NCI-H1048 (cell line): ENCODE measurements at places on chromosomes 1 and 21.

GRCh38 chr1:28195780-28196179 is 19.3 kb upstream of the PTAFR start:
- no peak for DNase-seq

DNA sequence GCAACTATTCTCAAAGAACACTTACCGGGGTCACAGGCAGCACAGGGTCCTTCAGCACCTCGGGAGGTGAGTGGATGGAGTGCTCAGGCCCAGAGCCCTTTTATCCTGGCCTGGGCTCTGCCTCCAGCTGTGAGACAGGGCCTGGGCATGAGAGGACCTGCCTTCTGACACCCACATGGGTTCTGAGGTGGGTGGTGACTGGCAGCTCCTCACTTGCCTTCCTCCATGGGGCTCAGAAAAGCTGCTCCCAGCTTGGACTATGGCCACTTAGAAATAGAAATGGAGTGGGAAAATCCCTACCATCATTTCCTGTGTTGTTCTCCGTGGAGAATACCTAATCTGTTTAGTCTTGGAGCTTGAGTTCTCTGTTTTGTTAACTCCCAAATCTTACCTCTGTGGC is at the start of gene LCE1C:
Gene LCE1C, minus strand, starts transcription at position 76 of the 400 bp plus-strand sequence. CDS start 1,173 bp downstream, outside the sequence.
- no peak for DNase-seq

GRCh38 chr1:98172578-98172977 is 251.7 kb upstream of the DPYD start:
- no peak for DNase-seq

DNA sequence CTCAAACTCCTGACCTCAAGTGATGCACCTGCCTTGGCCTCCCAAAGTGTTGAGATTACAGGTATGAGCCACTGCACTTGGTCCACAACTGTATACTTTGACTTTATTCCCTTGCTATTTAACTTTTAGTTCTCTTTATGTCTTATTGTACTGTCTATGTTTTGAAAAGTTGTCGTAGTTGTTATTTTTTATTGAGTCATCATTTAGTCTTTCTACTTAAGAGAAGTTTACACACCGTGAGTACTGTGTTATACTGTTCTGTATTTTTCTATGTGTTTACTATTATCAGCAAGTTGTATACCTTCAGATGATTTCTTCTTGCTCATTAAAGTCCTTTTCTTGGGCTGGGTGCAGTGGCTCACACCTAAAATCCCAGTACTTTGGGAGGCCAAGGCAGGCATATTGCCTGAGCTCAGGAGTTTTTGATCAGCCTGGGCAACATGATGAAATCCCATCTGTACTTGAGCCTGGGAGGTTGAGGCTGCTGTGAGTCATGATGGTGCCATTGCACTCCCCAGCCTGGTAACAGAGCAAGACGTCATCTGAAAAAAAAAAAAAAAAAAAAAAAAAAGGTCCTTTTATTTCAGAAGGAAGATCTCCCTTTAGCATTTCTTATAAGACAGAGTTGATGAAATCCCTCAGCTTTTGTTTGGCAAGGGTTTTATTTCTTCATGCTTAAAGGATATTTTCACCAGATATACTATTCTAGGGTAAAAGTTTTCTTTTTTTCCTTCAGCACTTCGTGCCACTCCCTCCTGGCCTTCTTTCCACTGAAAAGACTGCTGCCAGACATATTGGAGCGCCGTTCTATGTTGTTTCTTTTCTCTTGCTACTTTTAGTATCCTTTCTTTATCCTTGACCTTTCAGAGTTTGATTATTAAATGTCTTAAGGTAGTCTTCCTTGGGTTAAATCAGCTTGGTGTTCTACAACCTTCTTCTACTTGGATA is 47.6 kb downstream of the TNFSF18 start:
- DNase-seq = no peak

DNA sequence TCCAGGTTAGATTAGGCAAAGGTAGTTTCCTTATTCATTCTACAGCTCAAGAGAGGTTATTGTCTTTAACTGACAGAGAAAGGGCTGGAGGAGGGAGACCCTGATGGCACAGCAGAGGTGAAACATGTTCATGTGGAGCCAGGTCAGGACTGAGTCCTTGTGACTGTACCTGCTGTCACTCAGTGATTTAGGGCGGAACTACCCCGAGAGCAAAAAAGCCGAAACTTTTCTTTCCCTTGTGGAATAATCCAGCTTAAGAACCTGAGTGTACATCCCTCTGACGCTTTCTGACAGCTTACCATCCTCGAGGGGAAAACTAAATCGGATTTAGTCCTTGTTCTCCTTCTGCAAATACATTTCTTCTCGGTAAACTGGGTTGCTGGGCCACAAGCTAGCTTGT is 273.2 kb downstream of the BACH1 start:
- DNase-seq = no peak

- no peak for DNase-seq
Observed at GRCh38 chr1:62276791-62277190, 42.4 kb downstream of the KANK4 start.

DNA sequence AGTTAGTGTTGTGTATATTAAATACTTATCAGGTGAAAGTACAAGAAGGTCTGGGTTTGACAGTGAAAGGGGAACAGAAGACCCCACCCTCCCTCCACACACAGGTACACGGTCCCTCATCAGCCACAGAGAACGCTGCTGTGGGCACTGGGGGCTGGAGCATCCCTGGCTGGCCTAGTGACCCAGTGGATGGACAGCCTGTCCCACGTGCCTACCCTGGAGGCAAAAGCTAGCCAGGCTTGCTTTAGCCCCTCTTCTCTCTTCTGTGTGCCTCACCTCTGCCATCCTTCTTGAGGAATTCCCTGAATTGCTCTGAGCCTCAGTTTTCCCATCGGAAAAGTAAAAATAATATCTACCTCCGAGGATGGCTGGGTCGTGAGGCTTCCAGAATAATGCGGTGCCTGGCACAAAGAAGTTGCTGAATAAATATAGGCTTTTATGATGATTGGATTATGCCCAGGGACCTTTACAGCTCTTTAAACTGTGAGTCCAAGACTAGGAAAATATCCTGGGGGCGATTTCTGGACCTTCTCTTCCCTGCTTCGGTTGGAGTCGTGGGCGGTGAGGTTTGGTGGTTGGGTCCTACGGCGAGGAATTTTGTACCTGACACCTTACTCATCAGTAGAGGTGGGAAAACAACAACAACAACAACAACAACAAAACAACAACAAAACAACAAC is 918 bp downstream of the IFNLR1 start:
- no peak for DNase-seq

DNA sequence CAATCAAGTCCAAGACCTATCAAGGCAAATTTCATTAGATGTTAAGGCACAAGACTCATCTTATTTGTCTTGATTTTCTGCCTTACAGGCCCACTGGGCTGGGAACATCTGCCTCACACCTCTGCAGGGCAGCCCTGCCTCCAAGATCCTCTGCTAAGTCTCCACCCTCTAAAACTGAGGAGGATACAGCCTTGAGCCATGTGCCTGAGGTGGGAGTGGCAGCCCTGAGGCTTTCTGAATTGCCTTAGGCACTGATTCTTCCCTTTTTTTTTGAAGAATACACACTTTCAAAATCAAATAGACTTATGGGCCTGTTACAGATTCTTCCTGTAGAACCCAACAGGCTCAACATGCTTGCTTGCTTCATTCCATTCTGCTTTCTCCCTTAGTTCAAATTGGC is 544.3 kb upstream of the ADAMTS5 start:
- no peak for DNase-seq

DNA sequence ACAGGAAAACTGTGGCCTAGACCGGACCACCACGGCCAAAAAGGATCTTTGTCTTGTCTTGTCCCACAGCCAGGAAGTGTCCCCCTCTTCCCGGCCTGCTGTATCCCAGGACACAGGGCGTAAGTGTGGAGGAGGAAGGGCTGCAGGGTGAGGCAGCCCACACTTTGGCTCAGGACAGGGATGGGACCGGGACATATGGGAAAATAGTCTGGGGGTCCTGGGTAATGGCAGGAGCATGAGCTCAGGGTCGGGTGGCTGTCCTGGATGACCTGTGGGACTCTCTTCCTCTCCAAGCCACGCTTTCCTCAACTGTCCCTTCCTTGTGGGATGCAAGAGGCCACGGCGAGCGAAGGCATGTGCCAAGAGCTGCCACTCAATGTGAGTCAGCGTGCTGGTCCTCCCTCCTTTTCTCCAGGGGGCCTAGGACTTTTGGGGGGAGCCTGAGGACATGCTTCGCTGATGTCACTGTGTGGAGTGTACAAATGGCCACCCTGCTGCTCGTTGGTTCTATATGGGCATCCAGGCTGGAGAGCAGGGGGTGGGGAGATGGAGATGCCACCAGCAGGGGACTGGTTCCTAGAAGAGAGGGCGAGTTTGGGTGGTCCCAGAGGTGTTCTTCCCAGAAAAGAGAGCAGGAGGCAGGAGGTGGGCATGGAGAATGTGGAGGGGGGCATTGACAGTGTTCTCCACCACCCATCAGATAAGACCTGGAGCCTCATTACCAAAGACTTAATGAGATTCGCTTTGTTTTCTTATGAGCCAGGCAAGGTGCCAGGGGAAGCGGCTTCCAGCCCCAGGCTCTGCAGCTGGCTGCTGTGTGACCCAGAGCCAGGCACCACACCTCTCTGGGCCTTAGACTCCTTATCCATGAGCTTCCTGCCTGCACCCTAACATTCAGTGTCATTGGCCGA is 11.5 kb upstream of the PADI1 start:
- no peak for DNase-seq

DNA sequence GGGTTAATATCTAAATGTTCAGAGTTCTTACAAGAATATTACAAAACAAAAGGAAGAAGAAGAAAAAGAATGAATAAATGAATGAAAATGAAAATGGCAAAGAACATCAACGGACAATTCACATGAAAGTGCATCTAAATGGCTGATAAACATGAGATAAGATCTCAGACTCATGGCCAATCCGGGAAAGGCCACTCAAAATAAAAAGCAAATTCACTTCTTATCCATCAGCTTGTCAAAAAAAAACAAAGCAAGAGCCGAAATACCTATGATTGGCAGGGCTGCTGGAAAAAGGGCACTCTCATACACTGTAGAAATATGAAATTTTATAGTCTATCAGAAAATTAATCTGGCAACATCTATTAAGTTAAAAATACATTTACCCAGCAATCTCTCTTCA is 103.6 kb upstream of the EDEM3 start:
- DNase-seq = no peak

GRCh38 chr1:92952714-92953113 is 8.5 kb downstream of the DIPK1A start:
- no peak for DNase-seq

DNA sequence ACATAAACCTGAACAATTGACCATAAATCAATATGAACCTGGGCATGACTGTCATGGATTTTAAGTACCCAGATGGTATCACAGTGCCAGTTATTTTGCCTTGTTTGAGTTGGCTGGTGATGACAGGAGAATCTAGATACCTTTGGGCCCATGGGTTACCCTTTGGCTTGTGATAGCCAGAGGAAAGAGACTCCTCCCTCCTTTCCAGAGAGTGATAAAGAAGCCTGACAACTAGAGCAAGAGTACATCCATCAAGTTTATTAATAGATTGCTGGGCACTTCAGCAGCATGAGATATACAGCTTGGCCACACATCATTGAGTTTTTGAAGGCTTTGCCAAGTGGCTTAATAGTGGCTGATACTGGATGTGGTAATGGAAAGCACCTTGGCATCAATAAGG is 6.6 kb upstream of the FMO3 start:
- DNase-seq = no peak

- no peak for DNase-seq
Observed at GRCh38 chr21:42688226-42688840, 34.9 kb downstream of the PDE9A start.

DNA sequence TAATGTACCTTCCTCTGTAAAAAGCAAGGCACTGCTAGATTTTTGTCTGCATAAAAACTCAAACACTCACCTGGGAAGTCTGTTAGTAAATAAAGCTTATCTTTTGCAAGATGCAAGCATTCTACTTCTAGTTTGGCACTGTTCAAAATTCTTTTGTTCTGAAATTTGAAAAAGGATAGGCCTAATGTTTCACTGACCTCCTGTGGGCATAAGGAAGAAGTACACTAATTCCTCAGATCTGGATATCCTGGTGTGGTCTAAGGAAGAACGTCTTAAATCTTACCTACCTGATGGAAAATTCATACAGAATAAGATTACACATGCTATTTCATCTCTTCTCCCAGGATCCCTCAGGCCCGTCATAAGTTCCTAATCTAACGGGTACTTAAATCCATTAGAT is 93.5 kb upstream of the CAMK1G start:
- no peak for DNase-seq

DNA sequence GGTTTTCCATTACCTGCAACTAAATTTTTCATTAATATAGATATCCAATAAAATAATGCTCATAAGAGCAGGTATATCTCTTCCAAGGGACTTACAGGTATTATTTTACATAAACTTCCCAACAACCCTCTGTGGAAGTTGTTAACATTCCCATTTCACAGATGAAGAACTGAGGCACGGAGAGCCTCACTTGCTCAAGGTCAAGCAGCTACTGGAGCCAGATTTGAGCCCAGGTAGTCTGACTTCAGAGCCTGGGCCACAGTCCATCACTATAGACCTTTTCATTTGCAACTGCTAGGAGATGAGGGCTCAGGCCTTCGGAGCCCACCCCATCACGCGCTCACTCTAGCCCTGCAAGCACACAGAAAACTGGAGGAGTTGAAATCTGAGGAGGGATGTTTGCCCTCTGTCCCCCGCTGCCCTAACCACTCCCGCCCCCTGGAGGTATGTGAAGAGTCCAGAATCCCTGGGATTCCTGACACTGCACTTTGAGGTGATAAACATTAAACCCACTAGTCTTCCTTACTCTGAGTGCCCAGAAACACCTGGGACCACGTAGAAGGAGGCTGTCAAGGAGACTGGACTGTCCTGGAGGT is 11.7 kb upstream of the ALPL start:
- no peak for DNase-seq

- DNase-seq = no peak
Observed at GRCh38 chr1:201125800-201126199, 1.2 kb downstream of the ASCL5 start.

GRCh38 chr1:110800079-110800478 is 72.9 kb upstream of the CD53 start:
- no peak for DNase-seq

GRCh38 chr1:230090194-230090711 is 23.2 kb downstream of the GALNT2 start:
- DNase-seq = no peak
